HT1080 (cell line): ENCODE measurements at places on chromosomes 11 and 22. TPM values are rescaled to one million over a fixed set of nuclear protein-coding genes. Genes with fewer than 3 reads are reported as not detected.

Gene ISX
- not detected in 2 replicates for total RNA-seq

Gene HSD17B12
- total RNA-seq, result 71.2 and 77.6 TPM in 2 replicates

Gene NAV2
- 1.9 and 2.2 TPM in 2 replicates for total RNA-seq

Gene C11orf87
- total RNA-seq, result 0.02 TPM in 1 of 2 replicates, not detected in the other

Gene PICALM
- 92.3 and 164 TPM in 2 replicates for total RNA-seq
